ELF-1 (cell line): ENCODE measurements at places on chromosomes 13 and 19.

- DNase-seq = no peak
Measured at GRCh38 chr13:40230833-40231266, 435.6 kb downstream of the FOXO1 start.

DNA sequence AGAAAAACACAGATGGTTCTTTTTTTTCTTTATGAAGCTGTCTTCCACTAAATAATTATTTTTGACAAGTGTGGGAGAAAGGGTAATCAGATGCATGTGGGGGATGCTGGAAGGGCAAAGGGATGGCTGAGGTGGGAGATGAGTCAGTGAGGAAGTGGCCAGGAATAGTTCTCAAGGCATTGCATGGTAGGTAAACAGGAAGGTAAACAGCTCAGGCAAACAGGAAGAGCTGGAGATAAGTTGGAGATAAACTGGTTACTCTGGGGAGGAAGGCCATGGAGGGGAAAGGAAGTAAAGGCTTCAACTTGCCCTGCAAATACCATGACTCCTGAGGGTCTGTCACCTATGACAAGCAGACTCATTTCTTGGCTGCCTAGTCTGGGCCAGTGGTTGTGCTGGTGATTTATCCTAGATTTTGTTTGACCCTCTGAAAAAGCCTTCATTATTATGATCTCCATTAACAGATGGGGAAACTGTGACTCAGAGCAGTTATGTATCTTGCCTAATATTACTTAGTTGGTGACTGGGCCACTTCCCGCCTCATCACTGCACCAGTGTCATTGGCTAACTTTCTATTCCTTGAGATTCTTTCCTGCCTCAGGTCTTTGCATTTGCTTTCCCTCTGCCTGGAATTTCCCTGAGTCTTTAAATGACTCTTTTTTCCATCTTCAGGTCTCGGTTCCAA, 17.1 kb downstream of the ACTL9 start:
- no peak for DNase-seq

DNA sequence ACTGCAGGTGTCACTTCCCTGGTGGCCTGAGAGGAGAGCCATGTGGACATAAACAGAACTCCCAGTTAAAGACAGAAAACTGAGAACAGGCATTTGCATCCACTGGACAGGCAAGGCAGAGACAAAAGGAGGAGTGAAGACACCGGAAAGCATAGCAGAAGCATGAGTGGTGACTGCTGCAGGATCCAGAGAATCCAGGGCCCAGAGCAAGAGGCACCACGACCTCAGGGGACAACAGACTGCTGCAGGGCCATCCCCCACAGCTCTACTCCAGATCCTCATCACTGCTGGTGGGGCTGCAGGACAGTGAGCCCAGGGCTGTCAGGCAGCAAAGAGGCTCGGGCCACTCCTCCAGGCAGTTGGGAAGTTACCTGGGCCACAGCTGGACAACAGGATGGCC, 14.5 kb upstream of the ISYNA1 start:
- no peak for DNase-seq

- no peak for DNase-seq
Measured at GRCh38 chr19:23527797-23528196, 132.5 kb upstream of the ZNF91 start.

- DNase-seq = no peak
Measured at GRCh38 chr13:90049989-90050671, 1297.4 kb upstream of the MIR17HG start.

- DNase-seq = no peak
Measured at GRCh38 chr13:77222909-77223308, 104.0 kb downstream of the MYCBP2 start.

DNA sequence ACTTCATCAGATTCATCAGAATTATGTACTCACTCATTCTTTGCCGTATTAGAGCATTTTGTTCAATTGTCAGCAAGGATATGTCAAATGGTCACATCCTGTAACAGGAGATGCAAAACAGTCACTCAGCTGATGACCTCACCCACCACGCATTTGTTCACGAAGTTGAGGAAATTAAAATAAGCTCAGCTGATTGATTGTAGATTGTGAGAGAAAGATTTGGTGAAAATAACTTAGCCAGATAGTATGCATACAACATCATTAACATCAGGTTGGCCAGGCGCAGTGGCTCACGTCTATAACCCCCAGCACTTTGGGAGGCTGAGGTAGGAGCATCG, 22.6 kb upstream of the CDC16 start:
- no peak for DNase-seq

DNA sequence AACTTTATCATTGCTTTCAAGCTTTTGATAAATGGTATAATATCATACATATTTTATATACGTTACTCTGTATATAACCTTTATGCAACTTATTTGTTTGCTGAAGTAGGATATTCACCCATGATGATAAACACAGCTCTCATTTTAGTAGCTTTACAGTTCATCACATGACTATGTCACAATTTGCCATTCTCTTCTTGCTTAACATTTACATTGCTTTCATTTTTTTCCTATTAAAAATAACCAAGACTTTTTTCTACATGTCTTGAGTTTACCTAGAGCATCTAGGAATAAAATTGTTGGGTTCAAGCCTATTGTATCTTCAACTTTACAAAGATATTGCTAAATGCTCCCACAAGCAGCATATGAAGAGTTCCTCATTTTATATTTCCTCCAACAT, 54.0 kb downstream of the KCNRG start:
- DNase-seq = no peak

- DNase-seq = no peak
Measured at GRCh38 chr13:31697290-31697689, 42.0 kb upstream of the RXFP2 start.

GRCh38 chr19:30784850-30785457, 412.8 kb downstream of the ZNF536 start:
- DNase-seq = peak; percentile 67

- peak; percentile 85 for DNase-seq
Measured at GRCh38 chr19:47891923-47892666, 6.0 kb upstream of the SULT2A1 start.

- peak; percentile 50 for DNase-seq
Measured at GRCh38 chr13:113742000-113742441, 17.0 kb upstream of the TMEM255B start.

DNA sequence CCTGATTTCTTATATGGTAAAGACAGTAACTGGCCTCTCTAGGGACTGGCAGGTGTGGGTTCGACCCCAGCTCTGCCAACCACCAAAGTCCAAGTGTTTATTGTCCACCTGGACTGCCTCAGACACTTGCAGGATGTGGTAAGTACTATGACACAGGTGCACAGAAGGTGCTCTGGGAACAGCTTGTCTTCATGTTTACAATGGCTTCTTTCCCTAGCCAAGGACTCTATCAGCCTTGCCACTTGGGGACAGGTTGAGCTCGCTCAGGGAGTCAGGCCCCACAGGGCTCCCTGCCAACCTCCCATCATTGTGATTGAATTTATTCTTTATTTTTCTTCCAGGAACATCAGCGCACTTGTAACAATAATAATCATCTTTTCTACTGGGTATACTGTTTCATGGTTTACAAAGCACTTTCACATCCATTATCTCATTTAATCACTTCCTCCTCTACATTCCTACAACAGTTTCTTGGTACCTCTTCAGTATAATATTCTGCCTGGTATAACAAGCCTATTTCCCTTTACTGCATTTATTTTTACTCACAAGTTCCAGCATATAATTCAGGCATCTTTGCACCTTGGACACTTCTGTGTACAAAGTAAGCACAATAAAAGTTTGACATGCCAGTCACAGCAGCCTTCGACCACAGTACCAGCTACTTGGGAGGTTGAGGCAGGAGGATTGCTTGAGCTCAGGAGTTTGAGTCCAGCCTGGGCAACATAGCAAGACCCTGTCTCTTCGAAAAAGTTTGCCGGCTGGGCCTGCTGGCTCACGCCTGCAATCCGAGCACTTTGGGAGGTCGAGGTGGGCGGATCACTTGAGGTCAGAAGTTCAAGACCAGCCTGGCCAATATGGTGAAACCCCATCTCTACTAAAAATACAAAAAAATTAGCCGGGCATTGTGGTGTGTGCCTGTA, 24.2 kb upstream of the GATAD2A start:
- DNase-seq = no peak

GRCh38 chr19:18440415-18440877, 2.5 kb upstream of the ISYNA1 start:
- DNase-seq = peak; percentile 77

DNA sequence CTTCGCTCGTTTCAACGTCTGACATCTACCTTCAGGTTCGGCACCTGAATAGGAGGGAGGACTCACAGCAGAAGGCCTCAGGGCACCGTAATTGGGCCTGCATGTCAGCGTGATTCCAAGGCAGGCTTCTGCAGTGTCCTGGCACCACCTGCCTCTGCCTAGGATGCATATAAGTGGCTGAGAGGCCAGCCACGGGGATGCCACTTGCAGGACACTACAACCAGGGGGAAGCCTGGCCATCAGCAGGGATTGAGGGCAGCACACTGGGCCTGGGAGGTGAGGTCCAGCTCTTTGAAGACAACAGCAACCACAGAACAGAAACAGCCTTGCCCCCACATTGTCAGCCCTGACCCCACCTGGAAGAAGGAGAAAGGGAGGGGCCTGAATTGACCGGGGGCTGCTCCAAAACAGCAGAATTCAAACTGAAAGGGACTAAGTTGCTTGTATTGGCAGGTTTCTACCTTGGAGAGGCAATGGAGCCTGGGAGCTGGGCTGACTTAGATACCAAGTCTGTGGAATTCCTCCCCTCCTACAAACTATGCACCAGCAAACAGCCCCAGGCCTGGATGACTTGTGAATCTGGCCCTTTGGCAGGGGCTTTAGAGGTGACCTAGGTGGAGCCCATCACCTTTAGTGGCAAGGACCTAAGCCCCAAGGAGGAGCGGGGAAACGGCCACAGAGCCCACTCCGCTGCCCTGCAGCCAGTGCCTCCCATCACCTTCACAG, 34.1 kb upstream of the POMP start:
- peak; percentile 72 for DNase-seq

DNA sequence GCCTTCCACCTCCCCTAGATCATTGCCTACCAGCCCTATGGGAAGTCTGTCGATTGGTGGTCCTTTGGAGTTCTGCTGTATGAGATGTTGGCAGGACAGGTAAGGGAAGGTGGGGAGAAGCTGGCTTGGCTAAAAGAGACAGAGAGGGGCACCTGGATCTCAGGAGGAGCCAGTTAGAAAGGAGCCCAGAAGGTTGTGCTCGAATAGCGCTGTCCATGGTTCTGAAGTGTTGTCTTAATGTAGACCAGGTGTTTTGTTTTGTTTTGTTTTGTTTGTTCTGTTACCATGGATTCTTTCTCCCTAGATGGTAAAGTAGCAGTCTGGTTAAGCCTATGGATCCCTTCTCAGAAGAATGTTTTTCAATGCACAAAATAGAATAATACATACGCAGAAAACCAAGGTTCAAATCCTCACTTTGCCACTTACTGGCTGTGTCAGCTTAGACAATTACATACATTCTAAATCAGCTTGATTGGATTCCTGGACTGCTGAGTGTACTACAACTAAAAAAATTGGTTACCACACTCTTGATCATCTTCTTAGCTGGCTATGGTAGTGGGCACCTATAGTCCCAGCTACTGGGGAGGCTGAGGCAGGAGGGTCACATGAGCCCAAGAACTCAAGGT, 5.9 kb upstream of the CACNG7 start:
- DNase-seq = peak; percentile 69

DNA sequence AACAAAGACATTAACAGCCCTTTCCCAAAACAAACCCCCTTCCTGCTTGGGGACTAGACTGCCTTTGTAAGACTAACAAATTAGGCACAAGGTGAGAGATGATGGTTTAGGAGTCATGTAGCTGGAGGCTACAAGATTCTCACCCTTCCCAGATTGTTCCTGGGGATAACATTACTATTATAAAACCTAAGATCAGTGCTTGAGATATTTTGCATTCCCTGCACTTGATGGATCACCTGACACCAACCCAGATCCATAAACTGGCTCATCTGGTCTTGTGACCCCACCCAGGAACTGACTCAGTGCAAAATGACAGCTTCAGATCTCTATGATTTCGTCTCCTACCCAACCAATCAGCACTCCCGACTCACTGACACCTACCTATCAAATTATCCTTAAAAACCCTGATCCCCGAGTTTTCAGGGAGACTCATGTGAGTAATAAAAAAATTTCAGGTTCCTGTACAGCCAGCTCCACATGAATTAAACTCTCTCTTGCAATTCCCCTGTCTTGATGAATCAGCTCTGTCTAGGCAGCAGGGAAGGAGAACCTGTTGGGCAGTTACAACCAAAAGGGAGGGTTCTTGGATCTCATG, 2.4 kb upstream of the ZNF616 start:
- DNase-seq = peak; percentile 2

- peak; percentile 49 for DNase-seq
Measured at GRCh38 chr19:54209058-54209810, 8.6 kb downstream of the RPS9 start.

DNA sequence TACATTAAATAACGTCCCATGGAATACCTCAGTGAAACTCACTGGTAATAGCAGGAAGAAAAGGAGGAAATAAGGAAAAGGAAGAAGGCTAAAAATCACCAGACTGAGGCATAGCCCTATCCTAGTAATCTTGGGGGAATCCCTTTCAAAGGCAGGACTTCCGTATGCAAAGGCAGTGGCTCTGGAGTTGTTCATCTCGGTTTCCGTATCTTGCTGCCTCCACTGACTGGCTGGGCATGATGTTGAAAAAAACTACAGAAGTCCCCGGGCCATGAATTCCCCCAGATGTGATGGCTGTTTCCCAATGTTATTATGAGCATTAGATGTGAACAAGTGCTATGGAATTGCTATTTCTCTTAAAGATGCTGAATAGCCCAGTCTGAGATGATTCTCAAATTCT, 5.5 kb downstream of the FPR2 start:
- no peak for DNase-seq

DNA sequence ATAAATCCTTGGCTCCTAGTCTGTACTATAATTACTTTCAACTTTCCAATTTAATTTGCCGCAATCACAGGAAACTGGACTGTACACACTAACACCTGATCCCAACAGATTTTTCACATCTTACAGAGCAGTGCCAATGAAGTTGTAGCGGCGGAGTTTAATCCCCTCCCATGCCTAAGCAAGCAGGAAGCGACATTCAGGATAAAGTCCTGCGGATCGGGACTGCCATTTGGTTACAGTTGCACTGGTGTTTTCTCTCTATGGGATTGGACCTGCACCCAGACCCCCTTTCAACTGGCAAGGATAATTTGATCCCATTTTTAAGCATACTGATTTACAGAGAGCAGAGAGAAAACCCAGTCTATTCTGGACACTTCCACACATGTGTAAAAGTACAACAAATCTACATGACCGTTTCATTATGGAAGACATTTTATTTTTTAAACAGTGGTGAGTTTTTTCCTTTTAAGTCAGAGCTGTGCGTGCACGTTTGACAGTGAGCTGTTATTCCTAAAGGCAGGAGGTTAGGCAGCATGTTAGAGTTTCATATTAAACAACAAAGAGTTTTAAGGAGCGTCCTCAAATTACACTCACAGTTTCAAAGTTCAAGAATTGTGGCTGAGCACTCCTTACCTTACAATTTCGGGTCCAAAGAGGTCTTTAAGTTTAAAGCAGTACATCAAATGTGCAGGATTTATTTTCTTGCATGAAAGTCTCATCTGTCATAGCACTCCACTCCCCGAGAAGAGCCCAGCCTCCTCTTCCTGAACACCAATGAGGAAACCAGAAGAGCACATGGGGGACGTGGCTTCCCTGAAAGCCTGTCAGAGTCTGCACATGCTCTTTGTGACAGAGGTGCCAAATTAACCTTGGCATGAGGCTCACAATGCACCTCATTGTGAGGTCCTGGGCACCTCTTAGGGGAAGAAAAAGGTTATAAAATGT, 141.6 kb upstream of the RFC3 start:
- DNase-seq = no peak
